ENCODE measurements at places on chromosomes 16 and 17.
A peak's percentile ranks its signal among the peaks of the same experiment; 100 is the strongest.

GRCh38 chr16:27759967-27760788 is 210.2 kb downstream of the KATNIP start:
- DNase-seq = no peak

- DNase-seq = peak; percentile 72
These were observed 10.7 kb downstream of the CCDC40 start for GRCh38 chr17:80047176-80047575.

DNA sequence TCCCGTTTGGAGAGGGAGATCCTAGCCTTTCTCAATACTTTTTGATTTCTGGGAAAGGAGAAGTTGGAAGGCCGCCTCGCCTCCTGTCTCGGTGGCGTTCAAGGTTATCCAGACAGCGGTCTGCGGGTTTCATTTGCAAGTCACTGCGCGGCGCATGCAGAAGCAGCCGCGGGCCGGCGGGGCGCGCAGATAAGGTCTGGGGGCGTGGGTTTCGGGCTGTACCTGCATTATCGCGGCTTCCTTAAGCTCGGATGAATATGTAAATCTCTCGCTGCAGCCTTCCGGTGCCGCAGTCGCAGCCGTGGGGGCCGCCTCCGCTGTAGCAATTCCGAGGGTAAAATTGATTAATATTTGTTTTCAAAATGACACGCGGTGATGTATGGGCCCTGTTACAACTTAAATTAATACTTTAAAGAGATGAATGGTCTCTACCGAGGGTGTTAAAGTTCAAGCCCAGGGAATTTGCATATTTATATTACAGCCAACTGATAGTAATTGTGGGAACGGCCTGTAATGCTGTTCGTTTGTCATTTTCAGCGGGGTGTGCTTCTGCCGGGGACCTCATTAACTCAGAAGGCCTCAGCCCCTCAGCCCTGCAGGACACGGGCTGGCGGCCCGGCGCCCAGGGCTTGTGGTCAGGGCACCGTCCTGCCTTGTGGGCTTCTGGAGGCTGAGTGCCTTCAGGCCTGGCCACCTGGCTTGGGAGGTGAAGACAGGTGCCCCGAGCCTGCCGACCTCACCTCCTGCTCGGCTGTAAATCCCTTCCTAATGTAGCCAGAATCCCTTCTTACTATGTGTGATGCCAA is 99.4 kb downstream of the CYLD start:
- no peak for DNase-seq

GRCh38 chr16:19578378-19578971 is 23.0 kb downstream of the VPS35L start:
- no peak for DNase-seq

GRCh38 chr16:1531638-1531910 is 1.9 kb upstream of the TMEM204 start:
- DNase-seq = no peak

GRCh38 chr16:88914750-88915368 is 48.4 kb upstream of the PABPN1L start:
- no peak for DNase-seq

DNA sequence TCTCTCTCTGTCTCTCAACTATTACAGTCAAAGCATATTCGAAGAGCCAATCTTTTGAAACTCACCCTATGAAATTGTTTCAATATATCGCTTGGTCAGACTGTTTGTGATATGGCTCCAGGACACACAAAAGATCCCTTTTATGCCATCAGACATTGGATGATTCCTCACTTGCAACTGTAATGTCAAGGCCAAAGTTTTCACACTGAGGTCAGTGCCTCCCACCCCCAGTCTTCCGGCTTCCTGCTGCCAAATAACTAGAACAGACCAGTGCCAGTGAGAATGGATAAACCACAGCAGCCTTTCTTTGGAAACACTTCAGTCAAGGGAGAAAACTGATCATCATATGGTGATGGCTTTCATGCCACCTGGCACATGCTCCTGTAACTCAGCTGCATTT is 321.9 kb upstream of the ZFHX3 start:
- DNase-seq = no peak

DNA sequence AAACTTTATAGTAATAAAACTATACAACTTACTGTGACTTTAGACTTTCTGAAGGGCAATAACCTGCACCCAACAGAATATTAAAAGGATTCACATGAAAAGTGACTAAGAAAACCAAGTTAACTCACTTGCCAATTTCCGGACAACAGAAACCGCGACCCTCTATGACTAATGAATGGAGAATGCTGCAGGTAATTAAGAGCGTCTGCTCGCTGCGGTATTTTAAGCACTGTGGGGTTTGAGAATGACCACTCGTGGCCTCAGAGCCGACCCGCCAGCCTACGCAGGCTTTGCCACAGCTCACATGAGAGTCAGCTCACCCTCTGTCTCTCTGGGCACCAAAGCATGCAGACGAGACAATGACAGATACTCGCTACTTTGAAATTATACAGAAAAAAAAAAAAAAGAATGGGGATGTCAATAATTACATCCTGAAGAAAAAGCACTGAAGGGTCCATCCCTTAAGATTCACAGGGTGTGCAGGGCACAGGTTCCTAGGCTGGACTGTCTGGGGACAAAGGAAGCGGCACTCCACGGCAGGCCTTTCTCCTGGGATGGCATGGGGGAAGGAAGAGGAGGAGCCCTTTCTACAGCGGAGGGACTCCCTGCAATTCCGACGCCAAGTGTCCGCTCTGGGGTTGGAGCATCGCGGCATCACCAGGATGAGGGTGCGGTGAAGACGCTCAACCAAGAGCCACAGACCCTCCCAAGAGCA is 35.0 kb downstream of the ZCCHC14 start:
- no peak for DNase-seq

GRCh38 chr16:71383054-71383773 is 24.7 kb downstream of the CALB2 start:
- no peak for DNase-seq

GRCh38 chr17:64133546-64134215 is 3.7 kb upstream of the ERN1 start:
- DNase-seq = peak; percentile 81

DNA sequence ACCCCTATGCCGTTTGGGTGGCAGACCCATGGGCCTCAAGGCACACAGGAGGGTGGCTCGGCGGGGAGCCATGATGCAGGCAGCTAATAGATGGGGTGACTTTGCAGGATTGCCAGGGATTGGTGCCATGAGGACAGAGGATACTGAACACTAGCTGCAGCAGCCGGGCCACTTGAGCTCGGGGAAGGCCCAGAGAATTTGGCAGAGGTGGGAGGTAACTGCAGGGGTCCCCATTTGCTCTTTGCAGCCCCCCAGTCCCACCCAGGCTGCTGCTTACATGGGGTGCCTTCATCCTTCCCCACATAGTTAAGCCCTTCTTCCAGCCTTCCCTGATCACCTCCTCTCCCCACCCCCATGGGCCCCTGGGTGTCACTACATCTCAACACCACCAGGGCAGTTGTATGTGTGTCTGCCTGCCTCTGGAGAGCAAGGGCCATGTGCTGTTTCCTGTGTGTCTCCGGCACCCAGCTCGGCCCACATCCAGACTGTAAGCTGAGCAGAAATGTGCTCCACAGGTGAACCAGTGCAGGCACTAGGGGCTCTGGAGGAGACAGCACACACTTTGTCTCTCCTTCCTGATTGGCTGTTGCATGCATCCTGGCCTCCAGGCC is 52.0 kb downstream of the SREBF1 start:
- DNase-seq = no peak

- no peak for DNase-seq
These were observed 24.9 kb upstream of the GRB2 start for GRCh38 chr17:75430159-75430974.

DNA sequence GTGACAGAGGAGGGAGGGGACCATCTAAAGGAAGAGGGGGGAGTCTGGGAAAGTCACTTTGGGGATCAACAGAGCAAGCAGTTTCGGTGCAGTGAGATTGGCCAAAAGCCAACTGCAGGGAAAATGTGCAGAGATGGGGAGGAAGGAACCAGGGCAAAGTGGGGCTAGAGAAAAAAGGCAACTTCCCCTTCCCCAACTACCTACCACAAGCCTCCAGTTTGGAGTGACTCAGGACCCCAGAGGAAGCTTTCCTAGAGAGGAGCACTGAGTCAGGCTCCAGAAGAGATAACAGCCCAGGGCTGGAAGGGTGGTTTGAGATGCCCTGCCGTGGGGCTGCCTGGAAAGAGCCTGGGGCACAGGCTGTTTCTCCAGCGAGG is 6.9 kb upstream of the CD300LD start:
- DNase-seq = no peak

- DNase-seq = peak; percentile 28
These were observed 37.8 kb downstream of the GLG1 start for GRCh38 chr16:74568961-74569631.

GRCh38 chr17:673200-673681 is 41.4 kb downstream of the VPS53 start:
- DNase-seq = no peak

GRCh38 chr17:63693411-63694113 is 6.4 kb downstream of the LIMD2 start:
- no peak for DNase-seq

DNA sequence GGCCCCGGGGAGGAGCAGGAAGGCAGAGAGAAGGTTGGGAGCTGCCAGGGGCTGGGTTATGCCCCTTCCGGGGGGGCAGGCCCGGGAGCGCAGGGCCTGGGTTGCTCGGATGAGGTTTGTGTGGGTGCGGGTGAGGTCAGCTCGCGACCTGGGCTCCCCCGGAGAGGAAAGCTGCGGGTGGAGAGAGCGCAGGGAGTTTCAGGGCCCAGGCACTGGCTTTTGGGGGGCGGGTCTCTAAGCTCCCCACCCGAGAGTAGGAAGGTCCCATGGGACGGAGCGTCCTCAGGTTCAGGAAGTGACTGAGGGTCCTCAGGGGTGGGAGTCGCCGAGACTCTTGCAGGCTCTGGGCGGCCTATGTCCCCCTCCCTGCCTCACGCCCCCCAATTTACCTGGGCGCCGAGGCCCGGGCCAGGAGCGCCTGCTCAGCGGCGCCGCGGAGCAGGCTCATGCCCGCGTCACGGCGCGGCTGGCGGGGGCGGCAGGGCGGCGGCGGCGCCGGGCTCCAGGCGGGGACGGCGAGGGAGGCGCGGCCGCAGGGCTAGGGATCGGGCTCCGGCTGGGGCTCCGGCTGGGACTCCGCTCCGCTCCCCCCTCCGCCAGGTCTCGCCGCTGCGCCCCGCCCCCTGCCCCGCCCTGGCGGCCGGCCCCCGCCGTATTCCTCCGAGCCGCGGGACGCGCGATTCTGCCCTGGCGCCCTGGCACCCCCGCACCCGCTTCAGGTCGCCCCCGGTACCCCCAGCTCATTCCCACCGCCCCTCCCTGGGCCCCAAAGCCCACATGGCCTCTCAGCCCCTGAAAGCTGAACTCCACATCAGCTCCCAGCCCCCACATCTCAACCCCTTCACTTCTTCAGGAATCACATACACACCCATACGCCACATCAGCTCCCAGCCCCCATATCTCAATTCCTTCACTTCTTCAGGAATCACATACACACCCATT is at the start of gene DOK4:
TSS of gene DOK4 (minus strand) at position 578 of the 942 bp plus-strand sequence. CDS start 6,986 bp downstream, outside the sequence.
- DNase-seq = peak; percentile 93

DNA sequence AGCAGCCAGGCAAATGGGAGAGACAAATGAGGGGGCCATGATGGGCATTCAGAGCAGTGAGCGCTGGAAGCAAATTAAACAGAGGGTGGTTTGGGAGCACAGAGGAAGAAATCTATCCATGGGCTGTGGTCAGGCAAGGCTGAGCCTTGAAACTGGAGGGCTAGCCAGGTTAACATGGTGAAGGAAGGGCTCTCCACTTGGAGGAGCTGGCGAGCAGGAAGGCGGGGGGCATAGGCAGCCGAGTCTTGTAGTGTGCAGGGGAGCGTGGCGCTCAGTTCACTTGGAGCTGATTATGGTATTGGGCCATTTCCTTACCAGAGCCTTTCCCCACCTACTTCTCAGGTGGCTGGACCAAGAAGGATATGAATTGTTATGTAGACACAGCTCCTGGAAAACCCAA is 189.7 kb downstream of the SNX29 start:
- no peak for DNase-seq

- no peak for DNase-seq
These were observed 37.2 kb downstream of the LITAFD start for GRCh38 chr16:8919089-8919933.

- no peak for DNase-seq
These were observed 80.7 kb upstream of the TNRC6C start for GRCh38 chr17:77877646-77878355.

DNA sequence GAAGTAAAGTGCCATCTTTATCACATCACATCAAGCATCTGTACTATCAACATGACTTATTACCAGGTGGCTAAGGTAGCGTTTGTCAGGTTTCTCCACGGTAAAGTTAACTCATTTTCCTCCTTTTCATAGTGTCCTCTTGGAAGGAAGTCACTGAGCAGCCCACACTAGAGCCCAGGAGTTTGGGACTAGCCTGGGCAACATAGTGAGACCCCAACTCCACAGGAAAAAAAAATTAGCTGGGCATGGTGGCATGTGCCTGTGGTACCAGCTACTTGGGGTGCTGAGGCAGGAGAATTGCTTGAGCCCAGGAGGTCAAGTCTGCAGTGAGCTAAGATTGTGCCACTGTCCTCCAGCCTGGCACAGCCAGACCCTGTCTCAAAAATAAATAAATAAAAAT is 12.9 kb downstream of the CHD9 start:
- DNase-seq = no peak

- DNase-seq = no peak
These were observed 20.5 kb downstream of the CDC42EP4 start for GRCh38 chr17:73291260-73291801.

- DNase-seq = no peak
These were observed 6.8 kb downstream of the TNFAIP1 start for GRCh38 chr17:28342313-28342712.

DNA sequence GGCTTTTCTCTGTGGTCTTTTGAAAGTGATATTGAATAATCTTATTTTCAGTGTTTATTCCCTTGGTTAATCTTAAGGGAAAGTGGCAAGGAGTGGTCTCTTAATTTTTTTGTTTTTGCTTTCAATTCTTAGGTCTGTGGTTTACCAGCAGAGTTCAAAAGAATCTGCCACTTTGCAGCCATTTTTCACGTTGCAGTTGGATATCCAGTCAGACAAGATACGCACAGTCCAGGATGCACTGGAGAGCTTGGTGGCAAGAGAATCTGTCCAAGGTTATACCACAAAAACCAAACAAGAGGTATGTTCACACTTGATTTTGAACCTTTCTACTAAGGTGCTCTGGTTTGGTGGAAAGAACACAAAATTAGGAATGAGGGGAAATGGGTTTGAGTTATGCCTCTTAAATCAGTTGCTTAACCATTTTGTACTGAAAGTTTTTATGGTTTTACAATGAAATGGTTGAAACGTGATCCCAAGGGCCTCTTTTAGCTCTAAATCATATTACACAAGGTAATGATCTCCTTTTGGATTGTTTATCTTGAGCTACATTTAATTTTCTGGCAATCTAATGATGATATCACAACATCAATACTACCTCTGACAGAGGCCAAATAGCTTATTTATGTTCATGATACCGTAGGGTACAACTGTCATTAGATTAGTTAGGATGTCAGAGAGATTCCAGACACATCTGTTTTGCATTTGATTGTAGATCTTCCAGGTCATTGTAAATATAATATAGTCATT is 51.6 kb upstream of the CRISPLD2 start:
- no peak for DNase-seq

- no peak for DNase-seq
These were observed 5.0 kb downstream of the HAS3 start for GRCh38 chr16:69110406-69110805.

- no peak for DNase-seq
These were observed 35.0 kb upstream of the MNT start for GRCh38 chr17:2435862-2436261.
